NCI-H524 (cell line): ENCODE measurements at places on chromosomes 1 and 21.

- no peak for DNase-seq
Observed at GRCh38 chr1:110091791-110092190, 20.5 kb upstream of the UBL4B start.

GRCh38 chr1:54239631-54240031 lies 39.7 kb downstream of the MRPL37 start:
- no peak for DNase-seq

DNA sequence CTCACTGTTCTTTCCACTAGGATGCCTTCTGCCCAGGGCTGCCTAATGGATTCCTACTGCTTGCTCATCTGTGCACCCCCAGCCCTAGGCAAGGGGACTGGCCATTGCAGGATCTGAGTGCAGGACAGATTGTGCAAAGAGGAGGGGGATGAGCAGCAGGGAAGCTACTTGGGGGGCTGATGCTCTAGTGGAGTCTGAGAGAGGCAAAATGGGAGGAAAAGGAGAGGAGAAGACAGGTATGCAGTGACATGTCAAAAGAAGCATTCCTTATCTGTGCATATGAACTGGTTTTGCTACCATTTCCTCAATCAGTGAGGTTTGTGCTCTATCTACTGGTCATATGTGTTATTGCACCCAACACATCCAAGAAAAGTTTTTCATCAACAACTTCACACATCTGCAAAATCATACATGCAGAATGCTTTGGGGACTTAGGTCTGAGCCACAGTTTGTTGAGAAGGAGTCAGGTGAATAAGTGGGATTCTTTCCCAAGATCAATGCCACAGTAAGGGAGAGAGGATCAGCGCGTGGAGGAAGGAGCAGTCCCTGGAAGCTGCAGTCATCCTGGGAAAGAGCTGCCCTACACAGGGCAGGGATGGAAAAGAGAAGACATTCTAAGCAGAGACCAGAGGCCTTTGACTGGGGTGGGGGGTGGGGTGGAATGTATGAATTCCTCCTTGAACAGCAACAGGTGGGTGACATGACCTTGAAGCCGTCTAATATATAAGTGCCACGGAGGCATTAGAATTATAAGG lies 14.4 kb downstream of the SLC5A9 start:
- peak; percentile 32 for DNase-seq

DNA sequence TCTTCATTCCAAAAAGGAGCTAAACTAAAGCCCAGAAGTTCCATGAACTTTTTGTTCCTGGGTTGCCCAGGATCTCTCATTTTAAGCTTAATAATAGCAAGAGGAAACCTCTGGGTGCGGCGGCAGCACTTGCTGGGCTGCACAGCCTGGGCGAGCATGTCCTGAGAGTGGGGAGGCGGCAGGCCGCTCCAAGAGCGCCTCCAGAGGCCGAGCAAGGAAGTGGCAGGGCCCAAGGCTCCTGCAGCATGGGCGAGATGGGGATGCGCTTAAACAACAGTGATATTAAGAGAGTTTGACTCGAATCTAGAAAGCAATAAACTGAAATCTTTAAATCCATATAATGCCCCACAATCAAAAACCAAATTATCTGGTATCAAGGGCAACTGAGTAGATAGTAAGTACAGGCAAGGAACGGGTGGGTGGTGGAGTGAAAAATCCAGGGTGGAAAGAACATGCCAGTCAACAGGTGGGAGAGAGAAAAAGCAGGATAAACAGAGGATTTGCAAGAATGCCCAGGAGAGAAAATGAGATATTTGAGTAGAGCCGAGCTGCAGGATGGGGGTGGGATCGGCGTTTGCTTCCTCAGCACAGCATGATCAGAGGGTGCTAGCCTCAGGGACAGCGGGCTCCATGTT lies 14.1 kb upstream of the TNR start:
- DNase-seq, result no peak

DNA sequence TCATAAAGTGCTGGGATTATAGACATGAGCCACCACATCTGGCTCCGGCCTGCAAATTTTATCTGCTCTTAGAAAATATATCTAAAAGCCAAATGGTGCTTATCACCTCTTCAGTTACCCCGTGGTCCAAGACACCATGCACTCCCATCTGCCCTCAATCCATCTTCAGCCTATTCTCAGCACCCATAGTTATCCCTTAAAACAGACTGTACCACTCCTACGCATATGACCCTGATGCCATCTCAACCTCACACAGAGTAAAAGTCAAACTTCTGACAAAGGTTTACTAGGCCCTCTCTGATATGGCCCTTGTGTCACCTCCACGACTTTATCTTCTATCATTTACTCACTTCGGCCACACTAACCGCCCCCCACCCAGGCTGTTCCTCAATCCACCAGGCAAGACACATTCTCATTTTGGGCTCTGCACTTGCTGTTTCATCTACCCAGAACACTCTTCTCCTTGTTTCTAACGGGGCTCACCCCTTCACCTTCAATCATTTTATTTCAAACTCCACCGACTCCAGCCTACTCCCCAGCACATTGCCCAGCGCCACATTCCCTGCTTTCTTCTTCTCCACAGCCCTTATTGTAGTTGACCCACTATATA lies 33.0 kb downstream of the USP48 start:
- peak; percentile 79 for DNase-seq

DNA sequence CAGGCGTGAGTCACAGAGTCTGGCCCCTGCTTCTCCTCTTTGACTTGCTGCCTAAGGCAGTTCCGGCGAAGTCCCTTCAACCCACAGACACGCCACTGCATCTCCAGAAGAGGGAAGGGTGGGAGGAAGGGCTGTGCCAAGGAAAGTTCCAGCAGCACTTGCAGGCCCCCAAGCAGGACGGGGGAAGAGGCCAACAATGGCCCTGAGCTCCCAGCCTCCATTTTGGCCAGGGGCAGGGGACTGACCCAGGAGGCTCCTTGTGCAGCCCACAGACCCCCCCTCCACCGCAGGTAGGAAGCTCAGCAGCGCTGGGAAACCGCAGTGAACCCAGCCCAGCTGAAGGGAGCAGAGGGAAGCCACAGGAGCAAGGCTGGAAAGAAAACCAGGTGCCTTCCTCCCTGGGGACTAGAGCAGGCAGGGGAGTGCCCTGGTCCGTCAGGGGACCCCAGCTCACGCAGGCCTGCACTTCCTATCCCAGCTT lies 35.4 kb downstream of the ACOT7 start:
- no peak for DNase-seq

DNA sequence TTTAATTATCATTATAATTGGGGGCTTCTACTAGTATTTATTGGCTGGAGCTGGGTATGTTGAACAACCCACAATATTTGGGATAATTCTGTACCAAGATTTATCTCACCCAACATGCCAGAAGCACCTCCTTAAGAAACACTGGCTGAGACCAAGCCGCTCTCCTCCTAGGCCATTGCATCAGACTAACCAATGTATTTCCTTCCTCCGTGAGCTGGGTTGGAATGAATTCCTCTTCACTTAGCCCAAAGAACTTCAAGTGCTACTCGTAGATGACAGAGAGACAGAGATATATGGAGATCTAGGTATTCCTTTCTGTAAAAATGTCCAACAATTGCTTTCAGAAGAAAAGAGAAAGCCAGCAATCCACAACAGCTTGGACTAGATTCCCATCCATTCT lies 87.2 kb upstream of the ETS2 start:
- no peak for DNase-seq

DNA sequence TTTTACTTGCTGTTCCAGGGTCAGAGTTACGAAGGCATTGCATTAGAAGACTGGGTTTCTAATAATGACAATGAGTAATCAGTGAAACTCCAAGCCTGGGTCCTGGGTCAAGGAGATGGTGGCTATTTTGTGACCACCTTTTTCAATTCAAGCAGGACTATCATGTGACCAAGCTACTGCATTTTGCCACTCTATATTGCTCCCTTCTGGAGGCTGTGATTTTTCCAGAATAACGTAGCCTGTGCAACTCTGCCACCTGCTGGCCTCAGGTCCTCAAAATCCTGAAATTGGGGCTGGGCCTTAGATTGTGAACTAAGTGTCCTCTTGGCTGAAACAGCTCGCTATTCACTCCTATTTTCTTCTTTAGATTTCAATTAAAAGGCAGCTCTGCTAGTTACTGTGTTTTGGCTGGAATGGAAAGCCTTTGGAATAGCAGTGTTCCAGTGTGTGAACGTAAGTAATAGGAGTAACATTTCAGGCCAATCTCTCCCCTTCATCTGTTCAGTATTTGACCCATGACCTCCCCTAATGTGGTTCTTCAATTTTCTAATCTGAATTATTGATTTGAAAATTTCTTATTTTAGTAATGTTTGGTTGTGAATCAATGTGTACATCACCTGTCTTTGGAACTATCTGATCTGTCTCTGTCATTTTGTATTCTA lies 52.9 kb upstream of the CD46 start:
- DNase-seq, result peak; percentile 57

DNA sequence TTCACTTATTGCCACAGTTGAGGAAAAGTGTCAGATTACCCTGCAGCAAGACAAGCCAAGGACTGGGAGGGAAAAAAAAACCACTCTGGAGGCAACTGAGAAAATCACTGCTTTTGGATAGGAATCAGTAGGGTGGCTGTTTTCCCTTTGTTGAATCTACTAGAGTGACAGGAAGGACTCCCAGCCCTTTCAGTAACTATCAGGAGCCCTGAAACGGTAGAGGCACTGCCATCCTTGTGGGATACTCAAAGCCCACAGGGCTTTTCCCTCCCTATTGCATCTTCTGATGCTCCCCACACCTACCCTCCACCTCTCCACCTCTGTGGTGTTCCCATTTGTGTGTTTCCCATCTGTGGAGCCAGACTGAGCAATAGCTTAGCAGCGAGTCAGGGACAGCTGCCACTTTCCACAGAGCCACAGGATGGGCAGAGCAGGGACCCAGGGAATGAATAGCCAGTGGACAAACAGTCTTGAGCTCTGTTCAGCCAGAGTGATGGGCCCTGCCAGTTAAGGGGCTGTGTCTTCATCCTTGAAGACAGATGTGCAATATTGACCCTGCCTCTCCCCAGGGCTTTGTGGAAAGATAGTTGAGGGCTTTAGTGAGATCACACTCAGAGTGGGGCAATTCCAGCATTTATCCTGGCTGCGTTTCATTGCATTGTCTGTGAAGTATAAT lies 13.9 kb downstream of the UBIAD1 start:
- no peak for DNase-seq

DNA sequence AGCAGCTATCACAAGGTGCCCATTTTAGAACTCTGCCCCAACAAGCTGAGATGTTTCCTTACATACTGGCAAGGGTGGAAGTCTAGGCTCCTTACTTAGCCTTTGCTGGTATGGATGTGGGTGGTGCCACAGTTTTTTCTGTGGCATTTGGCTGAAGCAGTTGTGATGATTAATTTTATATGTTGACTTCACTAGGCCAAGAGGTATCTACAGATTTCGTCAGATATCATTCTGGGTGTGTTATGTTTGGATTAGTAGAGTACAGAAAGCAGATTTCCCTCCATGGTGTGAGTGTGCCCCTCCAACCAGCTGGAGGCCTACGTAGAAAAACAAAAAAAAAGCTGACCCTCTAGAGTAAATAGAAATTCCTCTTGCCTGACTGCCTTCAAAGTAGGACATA lies 317.0 kb downstream of the BARHL2 start:
- no peak for DNase-seq

- no peak for DNase-seq
Observed at GRCh38 chr1:40984066-40984465, 4.6 kb downstream of the CTPS1 start.

- DNase-seq, result peak; percentile 3
Observed at GRCh38 chr1:175353066-175353465, 160.5 kb upstream of the KIAA0040 start.

- DNase-seq, result peak; percentile 76
Observed at GRCh38 chr21:25895565-25896205, 160.9 kb downstream of the GABPA start.

- DNase-seq, result no peak
Observed at GRCh38 chr1:32818804-32819541, 1.5 kb downstream of the S100PBP start.

DNA sequence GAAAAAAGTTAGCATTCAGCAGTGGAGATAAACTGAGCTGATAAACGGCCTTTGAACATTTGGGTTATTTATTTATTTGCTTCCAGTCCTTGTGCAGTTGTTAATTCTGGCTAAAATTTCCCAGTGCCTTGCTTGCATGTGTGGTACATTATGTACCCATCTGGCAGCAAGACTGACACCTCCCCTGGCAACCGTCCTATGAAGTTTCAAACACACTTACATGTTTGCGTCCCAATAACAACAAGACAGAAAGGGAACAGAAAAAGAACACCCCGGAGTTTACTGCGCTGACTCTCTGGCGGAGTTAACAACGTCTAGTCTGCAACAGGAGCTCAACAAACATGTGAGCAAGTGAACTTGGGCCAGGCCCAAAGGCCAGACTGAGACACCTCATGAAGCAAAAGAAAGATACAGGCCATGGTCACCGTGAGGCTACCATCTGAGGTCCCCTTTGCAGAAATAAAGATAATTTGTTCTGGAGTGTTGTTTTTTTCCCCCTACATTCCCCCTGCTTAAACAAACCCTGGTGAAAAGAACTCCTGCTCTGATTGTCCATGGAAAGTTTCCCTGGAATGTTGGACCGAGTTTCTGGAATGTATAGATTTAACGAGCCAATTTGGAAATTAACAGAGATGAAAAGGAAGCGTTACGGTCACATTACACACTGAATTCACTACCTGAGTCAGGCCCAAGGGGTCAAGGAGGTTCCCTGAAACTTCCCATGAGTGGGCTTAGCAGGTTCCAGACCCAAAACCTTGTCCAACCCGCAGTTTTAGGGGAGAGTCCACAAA lies 33.4 kb downstream of the TRABD2B start:
- DNase-seq, result no peak

DNA sequence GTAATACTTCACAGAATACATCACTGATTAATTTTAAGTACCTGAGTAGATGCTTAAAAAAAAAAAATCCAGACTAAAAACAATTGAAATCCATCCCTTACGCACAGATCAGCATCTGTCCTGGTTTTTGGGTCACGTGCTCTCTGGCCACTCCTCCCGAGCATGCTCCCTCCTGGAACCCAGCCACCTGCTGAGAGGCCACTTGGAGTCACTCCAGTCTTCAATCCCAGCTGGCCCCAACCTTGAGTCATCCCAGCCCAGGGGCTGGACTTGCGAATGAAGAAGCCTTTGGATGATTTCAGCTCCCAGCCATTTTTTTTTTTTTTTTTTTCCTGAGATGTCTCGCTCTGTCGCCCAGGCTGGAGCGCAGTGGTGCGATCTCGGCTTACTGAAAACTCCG lies 8.9 kb downstream of the MAP1LC3C start:
- DNase-seq, result peak; percentile 98

GRCh38 chr1:108569097-108569728 lies 9.3 kb downstream of the EEIG2 start:
- no peak for DNase-seq

GRCh38 chr1:16248603-16249516 lies 11.9 kb upstream of the CPLANE2 start:
- DNase-seq, result peak; percentile 83

GRCh38 chr1:37795340-37796125 lies 1.9 kb downstream of the MANEAL start:
- no peak for DNase-seq

DNA sequence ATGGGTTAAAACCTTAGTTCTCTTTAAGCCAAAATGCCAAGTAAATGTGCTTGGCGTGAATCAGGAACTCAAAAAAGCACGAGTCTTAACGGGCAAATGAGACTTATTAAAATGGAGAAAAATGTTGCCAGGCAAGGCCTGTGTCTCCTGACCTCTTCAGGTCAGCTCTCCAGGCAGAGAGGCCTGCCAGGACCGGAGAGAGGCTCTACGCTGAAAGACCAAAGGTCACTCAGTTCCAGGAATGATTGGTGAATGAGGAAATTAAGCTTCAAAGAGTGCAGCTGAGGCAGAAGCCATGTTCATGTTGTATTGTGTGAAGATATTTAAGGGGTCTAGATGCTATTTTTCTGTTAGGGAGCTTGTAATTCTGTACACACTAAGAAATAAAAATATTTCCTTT lies 66.6 kb downstream of the SPAG17 start:
- no peak for DNase-seq
